ENCODE measurements at places on chromosomes 2 and 18.
A peak's percentile ranks its signal among the peaks of the same experiment; 100 is the strongest.

- no peak for DNase-seq
Observed at GRCh38 chr18:38322206-38322605, 756.6 kb upstream of the CELF4 start.

GRCh38 chr2:158745067-158745865 is 49.9 kb upstream of the DAPL1 start:
- DNase-seq = peak; percentile 12

- no peak for DNase-seq
Observed at GRCh38 chr2:145538661-145539350, 1018.9 kb upstream of the ZEB2 start.

DNA sequence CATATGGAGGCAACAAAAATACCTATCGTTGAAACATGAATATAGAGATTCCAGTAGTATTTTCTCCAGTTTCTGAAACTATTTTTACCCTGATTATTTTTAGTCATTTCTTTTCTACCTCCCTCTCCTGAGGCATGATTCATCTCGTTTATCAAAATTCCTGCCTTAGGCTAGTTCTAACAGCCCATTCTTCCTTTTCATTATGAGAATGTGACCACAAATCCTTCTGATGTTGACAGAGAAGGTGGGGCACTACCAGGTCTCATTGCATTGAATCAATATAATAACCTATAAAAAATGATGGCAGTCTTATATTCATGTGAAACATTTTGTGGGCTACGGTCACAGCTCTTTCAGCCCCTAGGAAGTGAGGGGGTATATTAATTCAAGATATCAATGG is 406.5 kb upstream of the UBE2E3 start:
- no peak for DNase-seq

GRCh38 chr18:21439431-21439846 is 161.1 kb downstream of the ESCO1 start:
- DNase-seq = no peak

DNA sequence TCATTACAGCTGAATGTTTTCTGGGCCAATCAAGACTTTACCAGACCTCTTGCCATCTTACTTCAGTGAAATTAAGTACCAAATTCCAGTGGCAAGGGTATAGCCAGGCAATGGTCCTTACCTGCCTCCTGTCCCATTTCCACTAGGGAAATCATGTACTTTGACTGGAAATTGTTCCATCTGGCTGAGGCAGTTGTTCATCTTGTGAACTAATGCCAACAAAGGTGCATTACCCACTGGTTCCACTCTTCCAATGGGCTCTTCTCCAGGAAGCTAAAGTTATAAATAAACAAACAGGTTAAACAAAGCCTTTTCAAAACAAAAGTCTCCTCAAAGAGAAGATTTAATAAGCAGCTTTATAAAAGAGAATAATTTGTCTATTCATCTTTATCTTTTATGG is 80.7 kb upstream of the DNER start:
- no peak for DNase-seq

DNA sequence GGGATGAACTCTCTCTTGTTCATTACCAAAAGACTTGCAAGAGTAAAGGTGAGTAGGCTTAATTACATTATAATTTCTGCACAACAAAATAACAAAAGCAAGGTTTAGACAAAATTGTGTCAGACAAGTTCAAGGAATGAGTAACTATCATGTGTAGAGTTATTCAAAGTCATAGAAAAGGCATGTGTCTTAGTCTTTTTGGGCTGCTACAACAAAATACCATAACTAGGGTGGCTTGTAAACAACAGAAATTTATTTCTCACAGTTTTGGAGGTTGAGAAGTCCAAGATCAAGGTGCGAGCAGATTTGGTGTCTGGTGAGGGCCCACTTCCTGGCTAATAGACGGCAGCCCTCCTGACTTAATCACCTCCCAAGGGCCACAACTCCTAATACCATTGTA is 37.6 kb downstream of the IL1R2 start:
- no peak for DNase-seq

GRCh38 chr2:136126421-136126926 is 8.5 kb upstream of the CXCR4 start:
- DNase-seq = no peak

DNA sequence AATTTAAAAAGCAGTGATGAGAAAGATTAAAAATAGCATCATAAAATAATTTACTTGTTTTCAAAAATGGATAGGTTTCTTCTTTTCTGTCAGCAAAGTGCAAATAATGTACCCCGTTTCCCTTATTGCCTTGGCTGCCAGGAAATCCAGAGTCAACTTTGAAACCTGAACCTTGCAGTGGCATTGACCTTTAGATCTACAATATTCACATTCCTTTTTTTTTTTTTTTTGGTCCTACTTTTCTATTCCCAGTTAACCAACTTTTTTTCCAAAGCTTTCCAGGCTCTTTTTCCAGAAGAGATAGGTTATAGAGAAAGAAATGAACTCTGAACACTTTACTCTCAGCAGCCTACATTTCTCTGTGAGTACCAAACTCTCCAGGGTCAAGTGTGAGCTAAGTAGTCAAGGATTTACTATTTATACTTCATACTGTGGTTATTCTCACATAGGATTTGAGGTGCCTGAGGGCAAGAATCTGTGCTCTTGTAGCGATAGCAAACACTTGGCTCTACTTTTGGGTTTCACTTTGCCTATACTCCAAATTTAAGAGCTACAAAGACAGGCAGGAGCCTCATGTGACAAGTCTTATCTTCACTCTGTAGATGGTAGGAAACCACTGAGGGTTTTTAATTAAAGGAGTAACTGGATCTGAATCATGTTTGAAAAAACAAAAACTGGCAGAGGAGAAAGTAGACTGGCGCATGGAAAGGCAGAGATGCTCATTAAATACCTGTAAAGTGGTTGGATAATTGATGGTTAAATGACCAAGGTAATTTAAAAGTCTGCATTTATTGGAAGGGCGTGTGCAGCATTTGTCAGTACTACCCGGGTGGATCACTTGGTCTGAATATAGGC is 63.2 kb upstream of the TMEM17 start:
- no peak for DNase-seq

- DNase-seq = no peak
Observed at GRCh38 chr2:127191331-127192219, 28.5 kb downstream of the CYP27C1 start.

DNA sequence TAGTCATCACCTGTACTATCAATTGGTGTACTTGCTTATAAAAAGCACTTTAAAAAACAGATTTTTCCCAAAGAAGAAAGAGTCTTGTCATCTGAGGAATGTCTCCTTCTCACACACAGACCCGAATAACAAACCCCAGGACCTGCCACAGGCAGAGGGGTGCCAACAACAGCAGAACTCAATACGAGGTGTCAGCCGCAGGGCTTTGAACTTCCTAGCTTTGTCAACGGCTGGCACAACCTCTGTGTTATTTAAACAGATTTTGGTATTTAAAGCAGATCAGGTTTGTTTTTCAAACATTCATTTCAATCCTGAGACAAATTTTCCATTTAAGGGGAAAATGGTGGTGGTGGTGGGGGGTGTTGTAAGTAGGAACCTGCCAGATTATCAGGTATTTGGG is 138.4 kb upstream of the RIOK3 start:
- DNase-seq = no peak

DNA sequence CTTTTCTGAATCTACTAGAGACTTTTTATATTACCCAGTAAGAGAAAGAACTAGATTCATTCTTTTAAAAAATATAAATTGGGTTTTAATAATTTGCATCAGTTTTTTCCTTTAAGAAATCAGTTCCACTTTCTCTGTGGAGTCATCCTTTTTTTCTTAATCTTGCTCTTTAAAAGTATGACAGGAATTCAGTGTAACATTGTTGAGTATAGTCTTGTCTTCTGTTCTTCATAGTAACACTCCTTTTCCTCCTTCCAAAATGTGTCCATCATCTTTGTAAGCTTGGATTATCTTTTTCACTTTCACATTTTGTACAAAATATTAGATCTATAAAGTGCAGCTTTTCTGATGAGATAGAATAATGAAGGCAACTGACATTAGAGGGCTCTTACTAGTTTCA is 135.4 kb downstream of the HAUS1 start:
- no peak for DNase-seq

DNA sequence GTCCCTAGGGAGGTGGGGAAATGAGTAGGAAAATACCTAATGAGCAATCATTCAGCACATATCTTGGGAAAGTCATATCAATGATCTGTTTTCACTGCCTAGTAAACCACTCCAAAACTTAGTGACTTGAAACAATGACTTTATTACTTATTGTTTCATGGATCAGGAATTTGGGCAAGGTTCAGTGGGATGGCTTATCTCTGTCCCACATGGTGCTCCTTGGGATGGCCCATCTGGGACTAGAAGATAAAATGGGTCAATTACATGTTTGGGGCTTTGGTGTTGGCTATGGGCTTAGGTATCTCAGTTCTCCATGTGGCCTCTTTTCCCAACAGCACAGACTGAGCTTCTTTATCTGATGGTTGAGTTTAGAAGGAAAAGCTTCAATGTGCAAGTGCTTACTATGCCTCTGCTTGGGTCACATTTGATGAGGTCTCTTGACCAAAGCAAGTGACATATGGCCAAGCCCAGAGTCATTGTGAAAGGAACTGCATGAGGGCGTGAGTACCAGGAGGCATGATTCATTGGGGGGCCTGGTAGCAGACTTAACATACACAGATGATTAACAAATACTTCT is 218.1 kb upstream of the TNP1 start:
- DNase-seq = no peak

DNA sequence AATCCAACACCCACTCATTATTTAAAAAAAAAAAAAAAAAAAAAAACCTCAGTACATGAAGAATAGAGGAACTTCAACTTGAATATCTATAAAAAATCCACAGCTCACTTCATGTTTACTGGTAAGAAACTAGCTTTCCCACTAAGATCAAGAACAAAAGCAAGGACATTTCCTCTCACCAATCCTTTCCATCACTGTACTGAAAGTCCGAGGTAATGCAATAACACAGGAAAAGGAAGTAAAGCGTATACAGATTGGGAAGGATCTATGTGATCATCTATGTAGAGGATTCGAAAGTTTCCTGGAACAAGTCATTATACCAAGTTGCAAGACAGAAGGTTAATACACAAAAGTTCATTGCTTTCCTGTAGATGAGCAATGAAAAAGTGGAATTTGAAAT is 63.2 kb downstream of the ROCK2 start:
- no peak for DNase-seq

DNA sequence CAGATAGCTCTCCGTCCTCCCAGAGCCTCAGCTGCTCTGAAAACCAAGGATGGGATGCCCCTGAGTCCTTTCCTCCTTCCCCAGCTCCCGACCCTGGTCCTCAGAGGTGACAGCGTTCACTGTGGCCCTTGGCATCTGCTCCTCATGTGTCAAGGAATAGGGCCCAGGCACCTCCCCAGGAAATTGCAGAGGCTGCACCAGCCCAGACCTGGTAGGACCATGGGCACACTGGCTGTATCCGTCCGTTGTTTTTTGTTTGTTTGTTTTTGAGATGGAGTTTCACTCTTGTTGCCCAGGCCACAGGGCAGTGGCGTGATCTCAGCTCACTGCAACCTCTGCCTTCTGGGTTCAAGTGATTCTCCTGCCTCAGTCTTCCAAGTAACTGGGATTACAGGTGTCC is 37.5 kb upstream of the SLC66A3 start:
- no peak for DNase-seq

GRCh38 chr2:46387886-46388515 is 90.8 kb downstream of the EPAS1 start:
- no peak for DNase-seq

GRCh38 chr18:70907673-70908072 is 618.8 kb downstream of the SOCS6 start:
- DNase-seq = no peak

DNA sequence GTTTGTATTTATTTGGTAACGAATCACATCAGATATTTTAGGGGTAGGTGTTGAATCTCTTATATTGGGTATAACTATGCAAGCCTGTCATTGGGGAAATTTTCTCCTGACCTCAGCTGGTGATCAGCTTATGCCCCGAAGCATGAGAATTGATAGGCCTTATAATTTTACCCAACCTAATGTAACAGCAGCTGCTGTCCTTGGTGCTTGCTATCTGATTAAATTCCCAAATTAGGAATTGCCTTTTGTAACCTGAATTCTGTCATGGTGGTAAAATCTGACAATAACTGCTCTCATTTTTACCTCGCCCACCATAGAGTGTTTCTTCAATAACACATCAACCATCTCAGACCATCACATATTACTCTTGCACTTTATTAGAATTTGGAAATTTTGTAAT is 1542.6 kb upstream of the PIK3C3 start:
- DNase-seq = no peak

DNA sequence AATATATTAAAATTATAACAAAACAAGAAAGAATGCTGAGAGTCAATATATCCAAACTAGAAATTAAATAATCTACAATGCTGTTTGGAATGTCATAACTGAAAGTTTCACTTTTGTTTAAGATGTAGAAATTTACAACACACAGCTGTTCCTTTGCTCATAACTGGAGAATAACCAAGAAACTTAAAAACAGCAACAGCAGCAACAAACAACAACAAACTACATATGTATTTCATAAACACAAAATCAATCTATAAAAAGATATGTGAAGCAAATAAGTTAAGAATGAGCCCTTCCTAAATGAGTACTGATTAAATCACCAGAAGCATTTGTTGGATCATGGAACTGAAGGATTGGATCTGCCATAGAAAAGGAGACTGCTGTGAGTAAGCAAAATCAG is 456.5 kb upstream of the ZNF804A start:
- DNase-seq = no peak

GRCh38 chr2:154161286-154161685 is 289.6 kb downstream of the GALNT13 start:
- DNase-seq = no peak

- DNase-seq = no peak
Observed at GRCh38 chr2:158664987-158665386, 130.1 kb upstream of the DAPL1 start.

DNA sequence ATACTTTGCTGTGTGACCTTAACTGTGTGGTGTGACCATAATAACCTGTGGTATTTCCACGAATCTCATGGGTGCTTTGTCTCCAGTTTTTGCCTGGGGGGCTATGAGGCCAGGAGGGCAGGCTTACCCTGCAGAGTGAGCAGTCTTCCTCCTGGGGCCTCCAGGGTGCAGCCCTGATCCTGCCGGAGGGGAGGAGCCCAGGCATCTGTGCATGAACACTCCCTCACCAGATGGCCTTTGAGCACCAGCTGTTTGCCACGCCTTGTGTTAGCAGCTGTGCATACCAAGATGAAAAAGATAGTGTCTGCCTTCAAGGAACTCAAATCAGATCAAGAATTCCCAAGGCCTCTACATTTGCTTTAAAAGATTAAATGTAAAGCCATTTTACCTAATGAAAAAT is 75.0 kb upstream of the RBM44 start:
- no peak for DNase-seq

- no peak for DNase-seq
Observed at GRCh38 chr2:4139316-4139715, 435.9 kb downstream of the DCDC2C start.

DNA sequence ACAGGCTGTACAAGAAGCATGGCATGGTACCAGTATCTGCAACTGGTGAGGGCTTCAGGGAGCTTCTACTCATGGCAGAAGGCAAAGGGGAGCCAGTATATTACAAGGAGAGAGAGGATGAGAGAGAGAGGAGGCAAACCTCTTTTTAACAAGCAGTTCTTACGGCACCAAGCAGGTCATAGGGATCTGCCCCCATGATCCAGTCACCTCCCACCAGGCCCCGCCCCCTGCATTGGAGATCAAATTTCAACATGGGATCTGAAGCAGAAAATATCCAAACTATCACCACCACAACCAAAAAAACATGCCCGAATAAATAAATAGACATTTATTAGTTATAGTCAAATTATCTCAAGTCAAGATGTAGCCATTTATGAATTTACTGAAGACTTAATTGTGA is 14.5 kb upstream of the SLC35F5 start:
- DNase-seq = no peak
